ENCODE measurements at places on chromosomes 6 and 20. TPM values are rescaled to one million over a fixed set of nuclear protein-coding genes. Genes with fewer than 3 reads are reported as not detected.

GNAS-AS1 gene
- 1.7 TPM for total RNA-seq

BMP6 gene
- not detected for total RNA-seq

CTCFL gene
- not detected for total RNA-seq

GRM1 gene
- total RNA-seq, result not detected

PCSK2 gene
- not detected for total RNA-seq

BPIFB2 gene
- not detected for total RNA-seq

TDRD6 gene
- not detected for total RNA-seq

HAO1 gene
- total RNA-seq, result not detected

CD109 gene
- 9.3 TPM for total RNA-seq
